ENCODE measurements at places on chromosomes 16 and 17.
A peak's percentile ranks its signal among the peaks of the same experiment; 100 is the strongest.

DNA sequence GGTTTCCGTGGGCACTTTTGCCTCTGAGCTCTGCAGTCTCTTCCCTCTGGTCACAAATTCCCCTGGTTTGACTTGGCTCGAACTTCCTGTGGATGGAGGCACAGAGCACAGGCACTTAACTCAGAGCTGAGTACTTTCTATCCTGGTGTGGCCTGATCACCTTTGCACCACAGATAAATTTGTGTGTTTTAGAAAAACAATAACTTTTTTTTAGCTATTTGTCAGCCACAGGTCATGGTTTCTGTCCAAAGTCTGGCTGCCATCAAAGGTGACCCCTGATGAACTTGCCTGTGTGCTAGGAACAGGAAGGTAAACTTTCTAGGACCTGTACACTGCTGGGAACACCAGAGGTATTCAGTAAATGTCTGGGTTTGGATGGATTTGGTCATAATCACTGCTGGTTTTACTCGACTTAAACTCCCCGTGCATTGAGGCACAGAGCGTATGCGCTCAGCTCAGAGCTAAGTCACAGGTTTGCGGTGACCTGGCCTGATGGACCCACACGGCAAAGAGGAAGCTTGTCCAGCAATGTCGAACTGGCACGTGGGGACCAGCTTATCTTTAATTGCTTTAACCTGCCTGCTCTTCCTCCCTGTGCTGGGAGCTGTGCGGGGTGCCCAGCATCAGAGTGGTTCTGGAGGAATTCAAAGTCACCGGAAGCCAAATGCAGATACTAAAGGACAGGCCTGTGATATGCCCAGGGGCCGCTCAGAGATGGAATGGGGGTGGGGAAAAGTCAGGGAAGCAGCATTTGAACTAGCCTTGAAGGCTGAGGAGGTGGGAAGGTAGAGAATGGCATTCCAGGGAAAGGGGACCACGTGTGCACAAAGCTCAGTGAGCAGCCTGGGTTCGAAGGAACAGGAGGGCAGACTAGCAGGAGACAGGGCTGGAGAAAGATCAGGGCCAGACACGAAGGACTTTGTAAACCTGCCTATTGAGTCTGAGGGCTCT is 12.9 kb downstream of the SLC13A5 start:
- no peak for DNase-seq

DNA sequence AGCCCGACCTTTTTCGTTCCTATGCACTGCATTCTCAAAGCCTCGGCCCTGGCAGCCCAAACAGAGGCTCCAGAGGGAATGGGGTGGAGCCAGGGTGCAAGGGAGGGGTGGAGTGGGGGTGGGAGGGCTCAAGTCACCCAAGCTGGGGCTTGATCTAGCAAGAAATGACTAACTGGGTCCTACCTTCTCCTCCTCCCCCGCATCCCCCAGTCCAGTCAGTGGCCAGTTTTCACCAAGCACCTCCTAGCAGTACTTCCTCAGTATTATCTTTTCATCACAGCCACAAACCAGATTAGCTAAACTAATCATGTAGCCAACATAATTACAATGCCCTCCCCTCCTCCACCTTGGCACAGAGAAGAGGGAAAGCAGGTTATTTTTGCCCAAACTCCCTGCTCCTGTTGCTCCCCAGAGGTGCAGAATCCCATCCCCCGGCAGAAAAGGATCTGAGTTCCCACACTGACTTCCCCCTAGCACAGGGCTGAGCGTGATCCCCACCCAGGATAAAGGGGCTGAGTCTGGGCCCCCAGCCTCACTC is 2.2 kb downstream of the JUP start:
- peak; percentile 56 for DNase-seq

GRCh38 chr16:5216441-5217080 is 119.0 kb upstream of the EEF2KMT start:
- DNase-seq: no peak

GRCh38 chr16:27405546-27406451 is 3.8 kb downstream of the IL21R start:
- no peak for DNase-seq

DNA sequence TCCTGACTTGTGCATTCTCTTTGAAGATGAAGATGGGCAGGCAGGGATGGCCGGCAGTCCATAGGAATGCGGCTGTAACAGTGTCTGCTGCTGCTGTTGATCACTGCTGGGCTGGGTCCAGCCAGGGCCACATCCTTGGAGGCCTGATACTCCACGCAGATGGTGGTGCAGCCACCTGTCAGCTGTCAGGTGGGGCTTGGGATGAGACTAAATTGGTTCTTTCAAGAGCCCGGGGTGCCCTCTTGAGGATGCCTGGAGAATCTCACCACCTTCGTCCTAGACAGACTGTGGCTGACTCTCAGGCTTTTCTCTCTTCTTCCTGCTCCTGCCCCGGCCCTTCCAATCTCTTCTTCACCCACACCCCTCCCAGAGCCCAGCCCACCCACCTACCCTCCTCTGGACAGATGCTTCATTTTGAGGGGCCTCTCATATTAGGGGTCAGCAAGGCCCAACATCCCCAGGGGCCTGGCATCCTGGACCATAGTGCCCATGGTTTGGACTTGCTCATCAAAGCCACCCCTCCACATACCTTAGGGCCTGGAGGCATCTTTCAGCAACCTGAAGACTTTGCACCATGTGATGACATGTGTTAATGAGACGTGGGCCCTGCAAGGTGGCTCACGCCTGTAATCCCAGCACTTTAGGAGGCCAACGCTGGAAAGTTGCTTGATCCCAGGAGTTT is 19.1 kb downstream of the OSBPL7 start:
- DNase-seq: peak; percentile 7

DNA sequence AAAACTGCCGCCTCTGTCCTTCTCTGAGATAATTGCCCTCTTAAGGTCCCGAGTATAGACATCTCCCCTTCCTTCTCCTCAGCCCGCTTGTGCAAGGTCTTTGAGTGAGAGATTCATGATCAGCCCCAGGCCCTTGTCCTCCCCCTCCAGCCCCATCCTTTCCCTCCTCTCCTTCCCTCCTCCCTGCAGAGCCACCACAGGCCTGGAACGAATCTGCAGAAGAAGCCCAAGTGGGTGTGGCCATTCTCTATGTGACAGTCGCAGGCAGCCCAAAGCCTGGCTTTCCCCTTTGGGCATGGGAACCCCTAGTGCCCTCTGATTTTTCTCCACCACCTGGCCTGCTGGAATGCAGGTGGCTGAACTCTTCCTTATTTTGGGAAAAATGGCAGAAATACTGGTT is 7.2 kb upstream of the NDRG4 start:
- DNase-seq: no peak

DNA sequence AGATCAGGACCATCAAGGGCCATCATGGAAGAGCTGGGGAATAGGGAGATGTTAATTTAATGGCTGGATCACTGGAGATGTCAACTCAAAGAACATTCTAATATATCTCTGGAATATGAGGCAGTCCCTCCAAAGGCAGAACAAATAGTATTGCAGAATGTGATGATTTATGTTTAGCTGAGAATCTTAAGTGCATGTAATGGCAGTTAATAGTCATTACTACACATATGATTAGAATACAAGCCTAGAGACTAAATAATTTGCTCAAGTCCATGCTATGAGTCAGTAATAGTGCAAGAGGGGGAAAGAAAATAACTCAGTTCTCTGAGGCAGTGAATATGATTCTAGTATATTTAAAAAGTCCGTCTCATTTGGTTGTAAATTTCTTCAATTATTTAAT is 32.3 kb downstream of the SNTB2 start:
- no peak for DNase-seq

GRCh38 chr17:50841949-50842354 is 6.6 kb downstream of the WFIKKN2 start:
- peak; percentile 73 for DNase-seq

DNA sequence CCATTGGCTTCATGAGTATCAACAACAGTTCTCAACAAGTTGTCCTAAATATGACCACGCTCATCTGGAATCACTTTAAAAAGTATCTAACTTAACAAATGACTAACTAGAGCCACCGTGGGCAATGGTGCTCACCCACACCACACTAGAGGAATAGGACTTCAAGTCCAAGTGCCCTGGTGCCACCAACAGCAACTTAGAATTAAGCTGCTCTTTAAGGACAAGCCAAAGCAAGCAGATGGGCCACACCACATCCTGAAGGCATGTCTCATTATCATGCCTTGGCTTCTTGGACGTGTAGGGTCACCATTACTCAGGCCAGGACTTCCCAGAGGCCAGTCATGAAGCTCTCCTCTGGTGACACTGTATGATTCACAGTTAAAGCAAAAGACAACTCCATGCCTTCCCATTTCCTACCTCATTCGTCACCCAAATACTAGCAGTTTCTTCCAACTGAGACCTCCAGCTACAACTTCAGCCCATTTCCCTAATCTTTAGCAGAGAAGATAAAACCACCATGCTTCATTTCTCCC is 9.4 kb upstream of the SLC6A4 start:
- no peak for DNase-seq

- DNase-seq: peak; percentile 70
Observed at GRCh38 chr17:43372273-43372911, 26.4 kb upstream of the ARL4D start.

DNA sequence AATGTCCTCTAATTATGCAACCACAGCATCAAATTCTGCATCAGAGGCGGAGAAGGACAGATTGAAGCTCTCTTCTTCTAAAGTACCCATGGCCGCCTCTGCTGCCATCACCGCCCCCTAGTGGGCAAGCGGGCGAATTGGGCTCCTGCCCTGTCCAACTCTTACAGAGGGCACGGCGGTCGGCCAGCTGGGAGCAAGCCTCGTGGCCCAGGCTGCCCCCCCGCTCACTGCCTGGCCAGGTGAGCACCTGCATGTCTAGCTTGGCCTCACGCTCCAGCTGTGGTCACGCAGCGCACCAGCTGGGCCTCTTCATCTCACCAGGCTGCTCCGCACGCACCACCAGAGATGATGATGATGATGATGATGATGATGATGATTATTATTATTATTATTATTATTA is 146.1 kb upstream of the TOM1L1 start:
- DNase-seq: no peak

DNA sequence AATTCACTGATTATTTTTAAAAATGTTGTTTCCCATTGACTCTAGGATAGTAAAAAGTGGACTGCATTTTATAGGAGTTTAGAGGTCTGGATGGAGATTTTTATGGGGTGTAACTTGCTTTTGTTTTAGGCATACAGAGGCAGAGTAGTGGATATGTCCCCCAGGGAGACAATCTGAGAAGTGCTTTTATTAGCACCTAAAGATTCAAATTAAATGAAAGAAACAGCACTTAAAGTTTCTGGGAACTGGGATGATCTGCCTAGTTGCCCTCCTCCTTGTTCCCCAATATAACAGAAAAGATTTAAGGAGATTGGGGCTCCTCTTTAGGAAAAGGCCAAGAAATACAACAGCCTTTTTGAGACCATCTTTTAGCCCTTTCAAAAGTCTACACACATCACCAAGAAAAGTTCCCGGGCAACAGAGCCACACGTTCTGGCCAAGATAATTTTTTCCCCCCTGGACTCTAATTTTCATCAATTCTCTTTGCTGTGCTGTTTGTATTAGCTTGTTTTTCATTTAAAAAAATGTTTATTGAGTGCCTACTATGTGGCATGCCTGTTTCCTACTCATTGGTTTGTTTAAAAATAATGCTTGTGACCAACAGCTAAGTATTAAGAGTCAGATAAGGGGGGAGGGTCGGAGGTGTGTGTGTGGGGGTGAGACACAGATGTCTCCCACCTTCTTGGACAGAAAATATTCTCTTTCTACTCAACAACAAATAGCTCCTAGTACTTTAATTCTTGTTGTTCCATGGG is 2.5 kb upstream of the IGF2BP1 start:
- no peak for DNase-seq

DNA sequence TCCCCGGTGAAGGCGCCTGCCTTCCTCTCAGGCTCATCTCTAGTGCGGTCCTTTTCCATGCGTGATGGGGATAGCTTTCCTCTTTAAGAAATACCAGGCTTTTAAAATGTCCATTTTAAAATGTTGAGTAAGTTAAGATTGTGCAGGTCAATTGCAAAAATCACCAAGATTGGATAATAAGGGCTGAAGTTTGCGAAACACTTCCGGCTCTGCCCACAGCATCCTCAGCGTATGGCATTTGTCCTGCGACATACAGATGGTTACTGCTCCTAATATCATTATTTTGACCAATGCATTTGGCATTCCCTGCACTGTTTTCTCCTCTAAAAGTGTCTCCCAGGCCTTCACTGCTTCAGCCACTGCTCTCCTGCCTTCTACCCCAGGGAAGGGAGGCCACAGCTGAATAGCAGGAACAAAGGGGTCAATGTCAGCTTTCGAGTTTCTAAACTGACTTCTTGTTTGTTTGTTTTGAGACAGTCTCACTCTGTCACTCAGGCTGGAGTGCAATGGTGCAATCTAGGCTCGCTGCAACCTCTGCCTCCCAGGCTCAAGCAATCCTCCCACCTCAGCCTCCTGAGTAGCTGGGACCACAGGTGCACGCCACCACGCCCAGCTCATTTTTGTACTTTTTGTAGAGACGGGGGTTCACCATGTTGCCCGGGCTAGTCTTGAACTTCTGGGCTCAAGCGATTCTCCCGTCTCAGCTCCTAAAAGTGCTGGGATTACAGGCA is 91.9 kb downstream of the CRISPLD2 start:
- peak; percentile 94 for DNase-seq

DNA sequence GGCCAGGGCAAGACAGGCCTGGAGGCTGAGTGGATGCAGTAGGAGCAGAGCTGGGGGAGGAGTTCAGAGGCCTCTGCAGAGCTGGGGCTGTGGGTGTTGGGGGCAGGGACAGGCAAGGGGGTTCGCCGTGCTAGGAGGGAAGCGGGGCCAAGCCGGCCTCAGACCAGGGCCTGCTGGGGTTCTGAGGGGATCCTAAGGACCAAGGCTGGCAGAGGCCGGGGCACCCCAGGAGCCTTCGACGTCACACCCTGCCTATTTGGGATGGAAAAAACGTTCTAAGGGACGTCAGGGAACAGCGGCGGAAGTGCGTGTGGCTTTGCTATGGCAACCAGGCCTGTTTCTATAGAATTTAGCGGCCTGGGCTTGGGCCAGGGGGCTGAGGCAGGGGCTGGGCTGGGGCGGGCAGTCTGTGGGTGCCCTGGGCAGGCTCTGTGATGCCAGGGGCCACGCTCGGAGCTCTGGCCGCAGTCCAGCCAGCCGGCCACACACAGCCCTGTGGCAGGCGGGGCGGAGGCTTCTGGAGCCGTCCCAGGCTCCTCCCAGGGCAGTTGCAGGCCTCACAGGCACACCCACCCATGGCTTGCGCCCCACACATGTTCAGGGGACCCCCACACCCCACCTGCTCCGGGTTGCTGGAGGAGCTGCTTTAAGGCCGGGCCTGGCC is 3.7 kb downstream of the TRAF7 start:
- no peak for DNase-seq
